ENCODE measurements at places on chromosomes 12 and 14. TPM values are rescaled to one million over a fixed set of nuclear protein-coding genes. Genes with fewer than 3 reads are reported as not detected.

The KRT6C gene
- total RNA-seq, result not detected

The FIGNL2 gene
- 0.54 TPM for total RNA-seq

- DNase-seq, result no peak
Measured at GRCh38 chr12:25269701-25270100, 19.0 kb upstream of the KRAS start.

DNA sequence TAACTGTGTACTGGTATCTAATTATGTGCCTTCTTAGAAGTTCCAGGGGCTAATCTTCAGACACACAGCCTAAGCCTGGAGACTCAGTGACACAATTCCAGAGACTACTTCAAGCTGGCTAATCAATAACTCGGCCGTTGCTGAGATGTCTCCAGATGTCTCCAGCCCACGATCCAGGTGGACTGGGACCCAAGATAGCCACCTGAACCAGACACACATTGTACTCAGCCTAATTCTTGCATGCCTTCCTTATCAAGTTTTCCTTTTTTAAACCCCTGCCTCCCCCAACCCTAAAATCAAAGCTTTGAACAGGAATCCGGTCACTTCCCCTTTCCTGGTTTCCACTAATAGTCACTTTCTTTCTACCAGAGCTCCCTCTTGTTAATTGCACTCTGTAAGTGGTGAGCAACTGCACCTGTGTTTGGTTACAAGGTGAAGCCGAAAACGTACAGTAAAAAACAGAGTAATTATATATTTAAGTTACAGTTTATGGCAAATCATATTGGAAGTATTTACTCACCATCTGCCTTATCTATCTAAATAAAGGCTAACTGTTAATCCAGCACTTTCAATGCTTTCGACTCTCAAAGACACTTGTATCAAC is 39.8 kb upstream of the PTGDR start:
- no peak for DNase-seq

DNA sequence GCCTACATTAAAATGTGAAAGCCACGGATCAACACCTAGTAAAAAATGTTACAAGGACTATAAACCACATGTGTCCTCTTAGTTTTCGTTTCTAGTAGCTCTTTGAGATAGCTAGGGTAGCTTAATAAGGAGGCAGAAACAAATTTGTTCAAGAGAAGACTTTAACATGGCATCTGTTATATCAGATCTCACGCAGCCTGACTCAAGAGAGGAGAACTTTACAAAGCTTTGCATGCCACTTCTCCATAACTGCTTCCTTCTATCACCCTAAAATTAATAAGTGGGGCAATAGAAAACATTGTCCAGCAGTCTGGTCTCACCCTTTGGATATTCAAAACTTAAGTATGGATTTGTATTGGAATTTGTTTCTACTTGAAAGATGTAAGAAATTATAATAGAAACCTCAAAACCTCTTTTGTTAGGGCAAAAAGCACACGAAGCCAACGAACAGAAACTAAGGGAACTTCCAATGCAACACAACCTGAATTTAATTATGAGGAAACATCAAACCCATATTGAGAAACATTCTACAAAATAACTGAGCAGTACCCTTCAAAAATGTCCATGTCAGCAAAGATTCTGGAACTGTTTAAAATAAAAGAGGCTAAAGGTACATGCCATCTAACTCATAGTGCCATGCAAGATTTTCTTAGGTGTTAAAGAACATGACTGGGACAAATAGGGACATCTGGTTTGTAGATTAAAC is 194.8 kb downstream of the LRIG3 start:
- no peak for DNase-seq

GRCh38 chr14:105315941-105316576 is 1.5 kb downstream of the PACS2 start:
- DNase-seq, result no peak
